ENCODE measurements at places on chromosomes 7 and 10. TPM values are rescaled to one million over a fixed set of nuclear protein-coding genes. Genes with fewer than 3 reads are reported as not detected.
A peak's percentile ranks its signal among the peaks of the same experiment; 100 is the strongest.

DNA sequence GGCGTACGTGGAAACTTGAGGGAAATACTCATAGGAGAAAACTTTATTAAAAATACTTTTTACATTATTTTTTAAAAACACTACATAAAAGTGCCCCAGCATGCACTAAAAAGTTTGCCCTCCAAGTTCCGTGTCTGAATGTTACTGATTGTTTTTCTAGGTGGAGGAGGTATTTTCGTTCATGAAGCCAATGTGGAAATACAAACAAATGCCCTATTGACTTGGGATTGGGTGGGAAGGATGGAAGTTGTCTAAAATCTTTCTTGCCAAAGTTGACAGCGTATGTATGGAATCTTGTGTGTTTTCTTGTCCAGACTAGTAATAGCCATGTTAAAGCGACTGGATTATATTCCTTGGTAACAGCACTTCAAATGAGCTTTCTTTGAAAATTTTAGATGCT is 1.2 kb downstream of the PROSER2 start:
- no peak for DNase-seq

DNA sequence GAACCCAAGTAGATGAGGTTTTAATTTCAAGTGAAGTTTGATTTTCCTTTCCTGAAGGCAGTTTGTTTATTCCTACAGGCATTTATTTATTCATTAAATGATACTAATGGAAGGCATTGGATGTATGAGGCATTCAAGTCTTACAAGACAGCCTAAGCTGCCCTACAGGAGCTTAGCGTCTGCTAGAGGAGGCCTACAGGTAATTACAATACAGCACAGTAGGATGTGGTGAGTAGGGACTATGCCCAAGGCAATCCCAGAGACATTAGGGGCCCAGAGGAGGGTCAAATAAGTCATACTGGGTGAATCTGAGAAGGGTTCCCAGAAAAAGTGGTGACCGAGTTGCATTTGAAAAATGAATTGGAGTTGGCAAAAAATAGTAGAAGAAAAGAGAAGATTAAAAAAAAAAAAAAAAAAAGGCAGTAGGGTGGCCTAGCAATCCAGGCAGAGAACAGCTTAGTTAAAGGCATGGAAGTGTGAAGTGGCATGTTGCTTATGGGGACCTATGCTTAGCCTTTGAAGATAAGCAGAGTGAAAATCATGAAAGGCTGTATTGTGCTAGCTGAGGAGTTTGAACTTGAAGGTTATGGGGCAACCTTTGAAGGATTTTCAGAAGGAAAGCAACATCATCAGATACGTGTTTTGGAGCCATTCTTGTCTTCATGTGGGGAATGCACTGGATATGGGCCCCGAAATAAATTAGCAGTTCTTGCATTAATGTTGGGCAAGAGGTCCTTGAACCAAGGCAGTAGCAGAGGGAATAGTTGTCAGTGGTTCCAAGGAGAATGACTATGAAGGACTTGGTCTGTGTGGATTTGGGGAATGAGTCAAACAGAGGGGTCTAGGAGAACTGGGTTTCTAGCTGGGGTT is 65.5 kb downstream of the SNX10 start:
- no peak for DNase-seq

- DNase-seq: no peak
Observed at GRCh38 chr7:136214356-136214755, 237.2 kb upstream of the MTPN start.

SP8 gene
- total RNA-seq: not detected

DNA sequence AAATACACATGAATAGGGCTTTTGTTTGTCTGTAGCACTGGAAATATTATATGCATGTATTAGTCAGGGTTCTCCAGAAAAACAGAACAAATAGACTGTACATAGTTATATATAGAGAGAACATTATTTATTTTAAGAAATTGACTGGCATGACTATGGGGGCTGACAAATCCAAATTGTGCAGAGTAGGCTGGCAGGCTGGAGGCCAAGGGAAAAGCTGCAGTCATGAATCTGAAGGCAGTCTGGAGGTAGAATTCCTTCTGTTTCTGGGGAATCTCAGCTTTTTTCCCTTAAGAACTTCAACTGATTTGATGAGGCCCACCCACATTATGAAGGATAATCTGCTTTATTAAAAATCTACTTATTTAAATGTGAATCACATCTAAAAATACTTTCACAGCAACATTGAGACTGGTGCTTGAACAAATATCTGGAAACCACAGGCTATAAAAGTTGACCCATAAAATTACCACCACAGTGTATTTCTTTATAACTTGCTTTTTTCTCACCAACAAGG is 344.2 kb upstream of the KIAA1217 start:
- DNase-seq: no peak

DNA sequence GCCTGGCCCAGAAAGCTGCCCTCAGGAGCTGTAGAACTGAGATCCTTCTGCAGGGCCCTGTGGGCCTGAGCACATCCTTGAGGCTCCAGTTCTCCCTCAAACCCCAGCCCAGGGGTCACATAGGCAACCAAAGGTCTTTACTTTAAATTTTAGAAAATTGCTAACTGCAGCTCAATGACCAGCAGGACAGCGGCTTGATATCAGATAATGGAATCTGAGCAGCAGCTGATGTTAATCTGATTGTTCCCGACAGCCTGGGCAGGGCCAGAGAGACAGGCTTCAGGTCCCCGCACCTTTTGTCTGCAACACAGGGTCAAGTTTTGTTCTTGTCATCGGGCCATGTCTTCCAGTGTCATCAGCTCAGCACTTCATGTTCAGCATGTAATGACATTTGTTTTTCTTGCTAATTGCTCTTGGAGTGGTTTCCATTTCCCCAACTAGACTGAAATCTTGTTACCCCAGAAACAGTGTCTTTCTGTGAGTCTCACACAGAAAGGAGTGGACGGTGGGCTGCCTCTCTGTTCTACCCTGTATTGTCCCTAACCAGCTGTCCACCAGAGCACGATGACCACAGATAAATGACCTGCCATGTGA is 91.0 kb downstream of the PAXIP1 start:
- DNase-seq: no peak

MBL2 gene
- not detected for total RNA-seq

GRCh38 chr7:101518336-101518735 is 110.8 kb downstream of the MYL10 start:
- no peak for DNase-seq

GRCh38 chr10:104589871-104590270 is 51.2 kb upstream of the SORCS3 start:
- DNase-seq: no peak

DNA sequence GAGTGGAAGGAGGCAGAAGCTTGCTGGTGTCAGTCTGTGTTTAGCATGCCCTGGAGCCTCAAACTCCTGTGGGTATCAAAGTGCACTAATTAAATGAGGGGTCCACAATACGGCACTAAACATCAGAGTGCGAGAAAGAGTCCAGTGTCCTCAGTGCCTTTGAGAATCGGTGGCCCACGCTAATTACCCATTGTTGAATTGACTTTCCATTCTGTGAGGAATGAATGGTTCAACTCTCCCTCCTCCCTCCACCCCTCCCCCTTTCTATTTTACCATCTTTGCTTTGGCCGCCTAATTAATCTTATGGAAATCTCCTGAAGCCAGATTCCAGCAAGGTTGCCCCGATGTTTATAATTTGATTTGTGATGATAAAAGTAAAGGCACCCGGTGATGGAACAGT is 217.8 kb downstream of the TFEC start:
- DNase-seq: no peak

GRCh38 chr10:80532571-80532970 is 5.1 kb upstream of the SH2D4B start:
- DNase-seq: no peak

- DNase-seq: no peak
Observed at GRCh38 chr10:110138197-110138812, 69.1 kb upstream of the MXI1 start.

GRCh38 chr7:4871930-4872675 is 10.3 kb upstream of the PAPOLB start:
- DNase-seq: peak; percentile 15

DNA sequence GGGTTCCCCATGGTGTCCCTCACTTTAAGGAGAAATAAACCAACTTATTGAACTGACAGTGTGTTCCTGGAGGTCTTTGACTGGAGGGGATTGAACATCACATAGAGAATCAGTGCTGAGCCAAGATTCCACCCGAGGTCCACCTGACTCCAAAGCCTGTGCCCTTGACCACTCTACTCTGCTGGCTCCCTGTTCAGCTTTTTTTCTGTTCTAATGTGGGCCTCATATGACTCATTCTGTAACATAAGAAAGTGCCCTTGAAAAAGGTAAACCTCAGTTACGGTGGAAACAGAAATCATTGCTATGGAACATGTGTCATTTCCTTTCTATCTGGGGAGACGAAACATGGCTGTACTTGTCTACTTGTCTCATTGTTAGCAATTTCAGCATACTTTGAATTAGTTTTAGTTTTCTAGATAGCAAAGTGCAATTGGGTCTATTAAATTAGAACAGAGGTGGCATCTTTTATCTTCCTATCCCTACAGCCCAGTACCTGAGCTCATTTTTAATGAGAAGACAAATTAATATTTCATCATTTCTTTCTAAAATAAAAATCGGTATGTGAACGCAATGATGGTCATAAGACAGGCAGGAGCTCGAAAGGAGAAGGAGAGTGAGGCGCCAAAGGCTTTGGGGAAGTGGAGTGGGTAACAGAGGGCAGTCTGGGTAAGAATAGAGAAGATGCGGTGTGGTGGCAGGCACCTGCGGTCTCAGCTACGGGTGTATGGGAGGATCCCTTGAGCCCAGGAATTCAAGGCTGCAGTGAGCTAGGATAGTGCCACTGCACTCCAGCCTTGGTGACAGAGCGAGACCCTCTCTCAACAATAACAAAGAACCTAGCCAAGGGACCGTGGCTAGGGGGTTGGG is 1.5 kb downstream of the GSDME start:
- no peak for DNase-seq

TSPAN12 gene
- 6.6 TPM for total RNA-seq

- DNase-seq: no peak
Observed at GRCh38 chr7:103989200-103989784, at the start of gene RELN. Gene RELN, minus strand, starts transcription at chr7:103989658. Its CDS starts 302 bp downstream, at chr7:103989356.

GRCh38 chr7:23955600-23956149 is 245.7 kb downstream of the STK31 start:
- no peak for DNase-seq

DNA sequence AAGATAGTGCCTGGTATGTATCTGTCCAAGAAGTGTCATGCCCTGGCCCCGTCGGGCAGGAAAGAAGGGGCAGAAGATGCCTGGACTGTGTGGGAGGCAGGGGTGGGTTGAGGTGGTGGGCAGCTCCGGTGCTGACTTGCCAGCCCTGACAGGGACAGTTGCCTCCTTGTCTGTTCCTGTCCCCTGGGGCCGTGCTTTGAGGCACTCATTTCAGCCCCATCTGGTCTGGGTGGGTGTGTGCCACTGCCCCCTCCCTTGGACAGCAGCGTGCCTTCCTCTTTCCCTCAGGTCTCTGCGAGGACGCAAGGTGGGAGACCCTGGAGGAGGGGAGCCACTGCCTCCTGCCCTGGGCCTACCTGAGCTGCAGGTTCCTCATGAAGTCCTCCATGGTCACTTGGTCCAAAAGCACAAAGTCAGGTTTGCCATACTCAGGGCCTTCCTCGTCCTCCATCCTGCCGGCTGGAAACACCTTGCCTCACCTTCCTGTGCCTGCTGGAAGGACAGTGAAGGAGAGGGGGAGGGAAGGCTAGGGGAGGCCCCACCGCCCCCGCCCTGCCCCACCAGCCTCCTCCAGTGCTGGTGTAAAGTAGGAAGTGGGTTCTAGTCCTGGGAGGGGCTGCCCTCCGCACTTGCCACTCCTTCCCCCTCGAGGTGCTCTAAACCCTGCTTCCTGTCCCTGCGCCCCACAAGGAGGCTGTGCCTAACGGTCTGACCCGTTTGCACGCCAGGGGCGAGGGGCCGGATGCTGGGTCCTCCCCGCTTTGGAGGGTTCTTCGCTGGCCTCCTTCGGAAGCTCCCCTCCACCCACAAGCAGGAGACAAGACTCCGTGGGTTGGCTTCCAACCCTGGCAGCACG is at the start of gene MYO1G:
TSS of gene MYO1G (minus strand) at position 505 of the 856 bp plus-strand sequence. CDS start at position 451, 54 bp downstream.
- no peak for DNase-seq

GPAM gene
- total RNA-seq: 26.3 TPM

DNA sequence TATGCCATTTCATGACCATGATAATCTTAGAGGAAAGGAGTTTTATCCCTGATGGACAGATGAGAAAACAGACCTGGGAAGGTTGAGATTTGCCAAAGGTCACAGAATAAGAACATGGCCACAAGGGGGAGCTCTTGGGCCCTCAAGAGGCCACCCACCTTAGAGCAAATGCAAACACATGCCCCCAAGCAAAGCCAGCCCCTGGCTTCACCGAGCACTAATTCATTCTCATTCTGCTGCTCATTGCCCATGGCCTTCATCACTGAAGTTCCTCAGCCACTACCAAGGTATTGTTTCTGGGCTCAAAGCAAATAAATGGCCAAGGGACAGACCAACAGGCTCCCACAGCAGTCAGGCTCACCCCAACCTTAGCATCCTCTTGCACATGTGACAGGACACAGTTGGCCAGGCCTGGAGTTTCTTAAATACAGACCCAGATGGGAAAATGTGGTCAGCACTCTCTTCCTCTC is 44.2 kb downstream of the PDLIM1 start:
- DNase-seq: no peak

DNA sequence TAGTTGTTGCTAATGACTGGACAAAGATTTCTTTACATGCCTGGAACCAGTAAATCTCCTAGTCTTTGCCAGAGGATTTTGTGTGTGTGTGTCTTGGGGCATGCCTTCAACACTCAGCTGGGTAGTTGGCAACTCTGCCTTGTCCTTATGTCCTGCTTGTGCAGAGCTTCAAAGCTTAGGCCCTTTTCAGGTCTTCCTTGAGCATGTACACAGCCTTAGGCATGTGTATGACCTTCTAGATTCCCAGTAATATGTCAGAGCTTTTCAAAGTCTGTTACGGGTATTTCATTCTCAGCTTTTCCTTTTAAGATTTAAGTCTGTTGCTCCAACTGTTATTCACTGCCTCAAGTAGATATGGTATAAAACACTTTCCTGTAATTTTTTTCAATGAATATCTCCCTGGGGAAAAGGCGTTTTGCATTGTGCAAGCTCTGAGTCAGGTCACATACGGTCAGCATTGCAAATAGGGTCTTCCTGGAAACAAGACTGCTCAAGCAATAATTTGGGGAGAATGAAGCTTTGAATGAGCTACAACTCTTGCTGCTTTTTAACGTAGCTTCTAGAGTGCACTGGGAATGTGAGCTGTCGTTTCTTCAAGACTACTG is 25.5 kb downstream of the SHOC2 start:
- no peak for DNase-seq

All from breast epithelium (tissue), 4 donors.